ENCODE measurements at places on chromosomes 6 and 20.

DNA sequence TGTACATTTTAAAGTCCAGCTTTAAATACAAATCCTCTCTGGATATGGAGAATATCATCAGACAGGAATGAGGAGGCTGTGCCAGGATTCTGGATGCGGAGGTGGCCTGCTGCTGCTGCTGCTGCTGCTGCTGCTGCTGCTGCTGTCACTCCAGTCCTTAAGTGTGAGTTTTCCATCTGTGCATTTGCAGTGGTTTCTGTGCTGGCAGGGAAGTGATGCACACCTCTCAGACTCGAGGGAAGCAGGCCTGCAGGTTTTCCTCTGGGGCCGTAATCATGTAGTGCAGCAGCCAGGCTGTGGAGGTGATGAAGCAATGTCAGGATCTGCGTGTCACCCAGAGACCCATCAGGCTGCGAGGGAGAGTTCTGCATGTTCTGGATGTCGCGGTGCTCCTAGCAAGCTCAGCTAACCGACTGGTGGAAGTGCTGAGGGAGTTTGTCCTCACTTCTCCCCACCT is 32.0 kb downstream of the CFAP61 start:
- DNase-seq: no peak

DNA sequence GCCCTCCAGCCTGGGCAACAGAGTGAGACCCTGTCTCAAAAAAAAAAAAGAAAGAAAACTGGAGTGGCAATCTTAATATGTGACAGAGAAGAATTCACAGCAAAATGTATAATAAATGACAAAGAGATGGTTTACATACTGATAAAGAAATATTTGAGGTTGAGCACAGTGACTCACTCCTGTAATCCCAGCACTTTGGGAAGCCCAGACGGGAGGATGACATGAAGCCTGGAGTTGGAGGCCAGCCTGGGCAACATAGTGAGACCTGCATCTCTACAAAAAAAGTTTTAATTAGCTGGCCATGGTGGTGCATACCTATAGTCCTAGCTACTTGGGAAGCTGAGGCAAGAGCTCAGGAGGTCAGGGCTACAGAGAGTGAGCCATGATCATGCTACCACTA is 12.4 kb upstream of the DEFB118 start:
- no peak for DNase-seq

- no peak for DNase-seq
These were observed 70.8 kb downstream of the CHMP4B start for GRCh38 chr20:33881989-33882388.

GRCh38 chr20:1389703-1390580 is 2.9 kb downstream of the FKBP1A start:
- DNase-seq: no peak

- DNase-seq: no peak
These were observed 19.9 kb downstream of the ROMO1 start for GRCh38 chr20:35718972-35719635.
